NCI-H2081 treated with DMSO at 0.1 percent for 48 hours (cell line): ENCODE measurements at places on chromosomes 13 and 19.

DNA sequence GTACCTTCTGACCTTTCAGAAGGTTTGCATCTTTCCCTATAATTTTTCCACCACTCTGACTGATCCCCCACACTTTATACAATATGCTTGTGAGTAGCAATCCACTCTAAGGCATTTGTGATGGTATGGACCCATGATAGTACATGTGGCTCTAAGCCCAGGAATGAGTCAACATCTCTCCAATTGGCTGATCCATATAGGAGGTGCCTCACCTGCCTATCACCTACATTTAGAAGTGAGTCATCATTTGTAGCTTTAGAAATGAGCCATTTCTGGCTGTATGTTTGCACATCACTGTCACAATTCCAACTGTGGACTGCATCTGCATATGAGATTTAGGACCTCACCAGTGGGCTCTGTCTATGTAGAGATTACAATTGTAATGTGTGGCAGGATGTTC, 133.1 kb upstream of the ZNF91 start:
- no peak for DNase-seq

DNA sequence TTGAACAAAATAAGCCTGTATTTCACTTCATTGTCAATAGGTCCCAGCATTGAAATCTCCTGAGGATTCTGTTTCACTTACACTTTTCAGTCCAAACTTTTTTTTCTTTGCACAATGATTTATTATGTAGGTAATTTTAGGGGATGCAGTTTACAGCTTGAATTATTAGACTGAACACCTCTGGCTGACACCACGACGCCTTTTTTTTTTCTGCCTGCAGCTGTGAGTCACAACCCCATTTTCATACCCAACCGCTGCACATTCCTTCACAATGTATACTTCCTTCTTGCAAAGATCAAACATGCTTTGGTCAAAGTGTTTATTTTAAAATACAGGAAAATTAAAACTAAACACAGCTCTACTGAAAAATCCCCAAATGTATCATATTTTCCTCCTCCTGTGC, 11.4 kb downstream of the ZIC2 start:
- DNase-seq: no peak

- DNase-seq: no peak
These were observed 33.9 kb upstream of the NPAS1 start for GRCh38 chr19:46985542-46986415.

DNA sequence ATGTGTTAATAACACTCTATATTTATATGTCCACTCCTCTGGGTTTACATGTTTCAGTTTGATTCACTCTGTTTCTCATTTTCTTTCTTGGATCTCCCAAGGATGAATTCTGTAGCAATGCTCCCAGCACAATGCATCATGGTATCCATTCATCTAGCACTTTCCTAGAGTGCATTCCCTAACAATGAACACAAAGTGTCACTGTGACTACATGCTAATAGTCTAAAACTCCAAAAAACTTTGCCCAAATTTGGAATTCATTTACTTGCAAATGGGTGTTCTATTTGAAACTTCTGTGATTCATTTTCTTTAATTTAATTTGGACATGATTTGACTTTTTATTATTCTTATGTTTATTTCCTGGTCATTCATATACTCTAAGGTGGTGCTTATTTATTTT, 286.3 kb downstream of the POU4F1 start:
- no peak for DNase-seq

DNA sequence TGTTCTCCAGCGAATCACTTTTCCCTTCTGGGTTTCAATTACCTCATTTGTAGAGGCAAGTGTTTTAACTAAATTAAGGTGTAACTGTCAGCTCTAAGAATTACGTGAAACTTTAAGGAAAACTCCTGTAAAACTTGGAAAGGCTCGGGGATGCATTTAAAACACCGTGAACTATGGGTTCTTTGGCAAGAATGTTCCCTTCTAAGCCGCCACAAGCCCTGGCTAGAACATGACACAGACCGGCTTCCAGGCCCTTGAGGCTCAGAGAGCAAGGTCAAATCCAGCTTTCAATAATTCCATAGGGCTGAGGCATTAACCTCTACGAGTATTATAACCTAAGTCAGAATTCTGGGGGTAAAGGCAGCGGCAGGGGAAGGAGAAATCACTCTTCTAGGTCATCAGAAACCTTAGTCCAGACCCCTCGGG, 685 bp downstream of the VWA8 start:
- DNase-seq: no peak

- DNase-seq: no peak
These were observed 82.8 kb upstream of the ZNF536 start for GRCh38 chr19:30289336-30289735.

DNA sequence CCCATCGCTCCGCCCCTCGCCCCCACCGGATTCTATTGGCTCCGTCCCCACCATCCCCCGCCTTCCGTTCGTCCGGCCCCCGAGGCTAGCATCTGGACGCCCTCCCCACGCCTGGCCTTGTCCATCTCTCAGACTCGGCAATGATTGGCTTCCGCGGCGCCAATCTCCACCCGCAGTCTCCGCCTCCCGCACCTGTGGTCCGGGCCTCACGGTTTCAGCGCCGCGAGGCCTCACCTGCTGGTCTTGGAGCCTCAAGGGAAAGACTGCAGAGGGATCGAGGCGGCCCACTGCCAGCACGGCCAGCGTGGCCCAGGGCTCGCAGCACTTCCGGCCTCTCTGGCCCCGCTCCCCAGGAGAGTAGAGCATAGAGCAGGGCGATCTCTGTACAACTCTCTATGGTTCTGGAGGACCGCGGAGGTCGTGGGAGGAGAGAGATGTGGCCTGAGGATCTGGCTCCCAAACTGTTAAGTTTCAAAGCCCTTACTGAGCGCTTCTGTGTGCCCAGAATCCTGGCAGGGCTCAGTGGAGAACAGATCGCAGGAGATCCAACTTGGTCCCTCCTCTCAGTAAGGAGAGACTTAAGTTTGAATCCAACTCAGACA, at the start of gene ERCC1:
Gene ERCC1, minus strand, starts transcription at position 329 of the 602 bp plus-strand sequence. CDS start 543 bp downstream, outside the sequence.
- peak; percentile 77 for DNase-seq

GRCh38 chr13:38763446-38764381, 76.8 kb downstream of the FREM2 start:
- peak; percentile 52 for DNase-seq

DNA sequence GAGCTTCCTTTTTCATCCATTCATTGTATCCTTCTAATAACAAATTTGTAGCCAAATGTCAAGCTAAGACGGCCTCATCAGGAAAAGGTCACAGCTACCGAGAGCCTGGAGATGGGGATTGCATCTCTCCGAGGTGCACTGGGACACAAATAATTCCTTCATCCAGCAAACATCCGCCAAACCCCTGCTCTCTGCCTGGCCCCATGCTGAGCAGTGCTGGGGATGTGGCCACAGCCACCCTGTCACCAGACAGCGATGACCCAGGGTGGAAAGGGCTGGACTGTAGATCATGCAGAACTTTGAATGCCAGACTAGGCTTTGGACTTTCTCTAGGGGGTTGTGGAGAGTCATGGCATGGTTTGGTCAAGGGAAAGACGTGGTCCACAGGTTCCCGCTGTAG, 1.9 kb downstream of the TOMM40 start:
- DNase-seq: no peak

DNA sequence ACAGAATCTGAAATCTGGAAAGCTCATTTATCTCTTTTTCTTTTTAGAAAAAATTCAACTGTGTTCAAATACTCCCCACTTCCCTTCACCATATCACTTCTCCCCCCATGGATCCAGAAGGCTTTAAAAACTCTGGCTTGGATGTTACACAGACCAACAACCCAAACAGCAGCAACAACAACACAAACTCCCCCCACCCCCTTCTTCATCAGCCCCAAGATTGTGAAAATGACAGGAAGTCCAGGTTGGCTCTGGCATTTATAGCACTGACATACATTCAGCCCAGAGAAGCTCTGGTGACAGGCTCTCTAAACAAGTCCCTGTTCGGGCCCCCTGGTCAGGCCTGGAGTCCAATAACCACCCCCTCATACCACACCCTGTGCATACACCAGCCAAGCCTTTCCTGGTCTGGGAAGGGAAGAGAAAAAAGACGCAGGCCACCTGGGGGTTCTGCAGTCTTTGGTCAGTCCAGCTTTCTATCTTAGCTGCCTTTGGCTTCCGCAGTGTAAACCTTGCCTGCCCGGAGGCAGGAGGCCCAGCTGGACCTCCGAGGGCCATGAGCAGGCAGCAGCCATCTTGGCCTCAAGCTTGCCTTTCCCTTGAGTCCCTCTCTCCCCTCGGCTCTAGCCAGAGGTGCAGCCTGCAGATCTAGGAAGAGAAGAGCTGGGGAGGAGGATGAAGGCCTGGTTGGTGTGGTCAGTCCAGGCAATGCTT, 6.8 kb downstream of the CDX2 start:
- no peak for DNase-seq

- no peak for DNase-seq
These were observed 170.9 kb downstream of the COL4A1 start for GRCh38 chr13:110135977-110136597.

DNA sequence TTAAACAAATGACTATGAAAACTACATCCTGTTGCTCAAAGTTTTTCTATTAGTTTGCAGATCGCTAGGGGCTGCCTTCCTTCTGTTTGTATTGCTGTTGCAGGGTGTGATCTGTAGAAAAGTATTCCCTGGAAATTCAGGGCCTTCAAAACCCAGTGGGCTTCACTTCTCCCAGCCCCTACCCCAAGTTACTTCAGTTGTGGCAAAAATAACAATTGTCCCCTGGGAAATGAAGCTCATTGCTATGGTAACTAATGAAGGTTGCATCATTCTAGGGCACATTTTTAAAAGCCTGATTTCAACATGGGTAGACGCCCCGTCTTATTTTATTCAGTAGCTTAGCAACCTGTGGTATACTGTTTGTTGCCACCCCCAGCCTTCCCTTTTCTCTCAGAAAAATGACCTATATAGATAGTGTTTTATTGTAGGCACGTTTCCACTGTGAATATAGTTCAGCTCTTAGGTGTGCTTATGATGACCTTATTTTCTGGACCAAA, 60.9 kb downstream of the WDFY2 start:
- DNase-seq: no peak

DNA sequence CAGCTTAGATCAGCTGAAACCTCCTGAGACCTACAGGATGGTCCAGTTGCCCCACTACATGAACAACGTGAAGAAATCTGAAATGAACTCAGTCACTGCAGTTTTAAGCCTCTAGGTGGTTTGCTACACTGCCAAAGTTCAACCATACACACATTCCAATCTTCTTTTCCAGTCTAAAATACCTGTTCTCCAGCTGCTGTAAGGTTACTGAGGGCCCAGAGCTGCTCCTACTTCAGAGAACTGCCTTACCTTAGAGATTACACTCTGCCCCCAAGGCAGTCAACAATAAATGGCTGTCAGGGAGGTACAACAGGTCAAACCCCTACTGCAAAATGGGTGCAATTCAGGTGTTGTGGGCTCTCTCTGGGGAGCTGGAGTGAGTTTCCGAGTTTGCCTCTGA, 154.1 kb upstream of the MIR17HG start:
- DNase-seq: no peak

GRCh38 chr19:14699641-14700040, 9.8 kb downstream of the ZNF333 start:
- DNase-seq: no peak

- DNase-seq: no peak
These were observed 846 bp upstream of the PRKACA start for GRCh38 chr19:14118165-14119051.

DNA sequence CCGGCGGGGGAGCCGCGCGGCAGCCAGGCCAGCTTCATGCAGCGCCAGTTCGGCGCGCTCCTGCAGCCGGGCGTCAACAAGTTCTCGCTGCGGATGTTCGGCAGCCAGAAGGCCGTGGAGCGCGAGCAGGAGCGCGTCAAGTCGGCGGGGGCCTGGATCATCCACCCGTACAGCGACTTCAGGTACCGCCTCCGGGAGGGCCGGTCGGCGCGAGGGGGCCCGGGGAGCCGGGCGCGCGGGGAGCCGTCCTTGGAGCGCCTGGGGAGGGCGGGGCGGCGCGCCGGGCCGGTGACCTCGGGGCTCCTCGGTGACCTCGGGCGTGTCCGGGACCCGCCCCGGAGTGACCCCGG, 690 bp downstream of the HCN2 start:
- DNase-seq: no peak

DNA sequence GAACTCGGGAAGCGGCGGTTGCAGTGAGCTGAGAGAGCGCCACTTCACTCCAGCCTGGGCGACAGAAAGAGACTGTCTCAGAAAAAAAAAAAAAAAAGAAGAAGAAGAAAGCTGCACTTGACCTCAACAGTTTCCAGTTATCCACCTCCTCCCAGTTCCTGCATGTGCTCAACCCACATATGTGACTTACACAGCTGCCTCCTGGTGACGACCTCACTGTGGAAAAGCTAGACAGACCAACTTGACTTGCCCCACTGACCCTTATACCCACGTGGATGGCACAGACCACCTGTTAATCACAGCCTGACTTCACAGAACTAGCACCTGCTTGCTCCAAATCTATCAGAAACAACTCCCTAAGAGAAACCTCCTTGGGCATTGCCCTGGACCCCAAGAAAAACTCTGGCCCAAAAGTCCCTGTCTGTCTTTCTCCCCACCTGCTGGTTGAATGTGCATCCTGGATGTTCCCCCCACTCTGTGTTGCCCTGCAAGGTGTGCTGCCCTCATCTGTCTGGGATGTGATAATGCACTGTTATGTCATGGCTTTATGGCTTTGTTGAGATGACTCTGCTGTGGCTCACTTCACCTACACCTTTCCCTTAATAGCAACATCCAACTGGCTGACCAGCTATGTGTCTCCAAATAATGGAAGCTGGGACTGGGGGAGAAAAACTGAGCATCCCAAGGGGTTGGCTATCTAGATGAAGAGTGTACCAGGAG, 2.8 kb downstream of the ZNF20 start:
- DNase-seq: no peak

- DNase-seq: no peak
These were observed 67.4 kb upstream of the CLDN10 start for GRCh38 chr13:95485045-95485517.

DNA sequence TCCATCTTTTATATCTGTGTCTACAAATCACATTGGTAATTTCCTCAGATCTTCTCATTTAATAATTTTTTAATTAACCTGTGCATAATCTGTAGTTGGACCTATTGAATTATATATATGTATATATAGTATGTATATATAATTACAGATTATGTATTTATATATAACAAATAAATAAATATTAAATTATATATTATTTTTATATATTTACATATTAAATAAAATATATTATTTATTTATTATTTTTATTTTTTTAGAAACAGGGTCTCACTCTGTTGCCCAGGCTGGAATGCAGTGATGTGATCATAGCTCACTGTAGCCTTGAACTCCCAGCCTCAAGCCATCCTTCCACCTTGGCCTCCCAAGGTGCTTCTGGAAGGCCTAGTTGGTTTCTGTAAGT, 197.9 kb downstream of the FGF9 start:
- no peak for DNase-seq

GRCh38 chr19:4446704-4447200, 10.8 kb downstream of the UBXN6 start:
- no peak for DNase-seq
